ENCODE measurements at places on chromosomes 3 and 15.

- no peak for DNase-seq
Measured at GRCh38 chr3:140164922-140165590, 230.1 kb downstream of the CLSTN2 start.

- no peak for DNase-seq
Measured at GRCh38 chr3:110900576-110900975, 171.0 kb upstream of the NECTIN3 start.

GRCh38 chr3:49900491-49901153 lies 3.1 kb downstream of the MST1R start:
- no peak for DNase-seq

DNA sequence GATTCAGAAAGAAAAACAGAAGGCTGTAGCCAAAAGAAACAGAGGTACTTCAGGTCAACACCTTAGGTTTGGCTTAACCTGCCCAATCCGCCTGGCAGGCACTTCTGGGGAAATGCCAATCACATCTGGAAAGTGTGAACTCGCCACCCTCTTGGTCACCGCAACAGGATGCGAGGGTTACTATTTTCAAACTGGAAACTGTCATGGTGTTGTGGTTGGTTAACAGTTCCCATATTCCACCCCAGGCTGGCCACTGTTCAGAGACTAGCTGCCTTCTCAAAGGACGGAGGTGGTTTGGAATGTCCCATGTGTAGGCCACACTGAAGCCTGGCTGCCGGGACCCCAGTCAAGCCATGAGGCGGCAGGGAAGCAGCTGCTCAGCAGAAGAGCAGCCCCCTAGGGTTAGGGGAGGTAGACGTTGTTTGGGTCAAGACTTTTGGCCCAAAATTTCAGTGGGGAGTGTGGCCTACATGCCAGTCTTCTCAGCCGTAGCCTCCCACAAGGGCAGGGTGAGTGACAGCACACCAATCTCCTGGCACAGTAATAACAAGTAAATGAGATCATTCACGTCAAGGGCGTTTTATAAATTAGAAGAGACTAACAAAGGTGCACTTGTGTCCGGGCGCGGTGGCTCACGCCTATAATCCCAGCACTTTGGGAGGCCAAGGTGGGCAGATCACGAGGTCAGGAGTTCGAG lies 54.6 kb downstream of the UMPS start:
- DNase-seq, result no peak

- no peak for DNase-seq
Measured at GRCh38 chr3:38575279-38575843, 74.1 kb downstream of the SCN5A start.

- DNase-seq, result no peak
Measured at GRCh38 chr3:84783281-84783680, 175.5 kb upstream of the CADM2 start.

- no peak for DNase-seq
Measured at GRCh38 chr15:89018207-89018606, 70.0 kb upstream of the ABHD2 start.

DNA sequence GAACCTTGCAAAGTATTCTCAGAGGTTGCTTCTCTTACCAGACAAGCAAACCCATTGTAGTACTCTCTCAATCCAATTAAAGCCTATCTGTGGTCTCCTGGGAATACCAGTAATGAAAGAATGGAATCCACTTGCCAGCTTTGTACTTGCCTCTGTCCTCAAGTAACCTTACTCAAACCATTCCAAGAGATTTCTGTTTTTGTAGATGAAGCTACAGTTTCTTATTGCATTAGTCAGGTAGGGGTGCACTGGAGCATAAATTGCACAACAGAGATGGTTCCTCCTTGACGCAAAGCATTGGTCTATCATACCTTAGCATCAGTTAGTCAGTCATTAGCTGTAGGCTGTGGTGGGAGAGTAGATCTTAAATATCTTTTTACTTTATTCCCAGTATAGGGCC lies 52.9 kb downstream of the BTLA start:
- no peak for DNase-seq

GRCh38 chr15:39586387-39587095 lies 5.7 kb downstream of the THBS1 start:
- no peak for DNase-seq

DNA sequence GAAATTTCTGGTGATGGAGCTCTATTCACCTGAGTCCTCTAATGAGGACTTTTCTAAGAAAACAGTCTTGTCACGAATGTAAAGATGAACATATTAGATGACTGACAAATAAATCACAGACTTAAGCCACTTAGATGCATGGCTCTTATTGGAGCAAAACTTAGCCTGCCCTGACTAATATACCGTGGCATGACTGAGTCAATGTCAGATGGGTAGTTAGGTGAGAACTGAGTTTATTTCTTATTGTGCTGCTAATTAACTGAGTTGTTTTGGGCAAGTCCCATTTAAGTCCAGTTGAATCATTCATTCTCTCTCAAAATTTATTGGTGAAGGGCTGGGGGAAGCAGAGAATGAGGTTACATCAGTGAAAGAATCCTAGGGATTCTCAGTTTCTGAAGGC lies 459.8 kb downstream of the MCTP2 start:
- DNase-seq, result no peak

GRCh38 chr3:94117729-94118128 lies 54.9 kb downstream of the NSUN3 start:
- no peak for DNase-seq

GRCh38 chr15:101654171-101654570 lies 2.0 kb upstream of the TM2D3 start:
- no peak for DNase-seq

DNA sequence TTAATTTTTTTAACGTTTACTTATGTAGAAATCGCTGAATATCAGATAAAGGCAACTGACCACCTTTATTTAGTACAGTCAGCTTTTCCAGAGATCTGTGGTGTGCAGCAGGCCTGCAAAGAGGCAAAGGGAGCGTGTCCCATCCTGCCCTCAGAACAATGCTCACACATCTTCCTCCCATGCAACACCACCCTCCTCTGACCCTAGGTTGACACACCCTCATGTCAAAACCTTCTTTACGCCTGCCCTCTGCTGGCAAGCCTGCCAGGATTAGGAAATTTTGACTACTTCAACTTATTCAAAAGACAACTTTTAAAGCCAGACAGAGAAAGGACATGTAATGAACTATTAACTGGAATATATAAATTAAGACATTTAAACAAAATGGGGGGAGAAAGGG lies 513.7 kb downstream of the FOXP1 start:
- DNase-seq, result no peak

DNA sequence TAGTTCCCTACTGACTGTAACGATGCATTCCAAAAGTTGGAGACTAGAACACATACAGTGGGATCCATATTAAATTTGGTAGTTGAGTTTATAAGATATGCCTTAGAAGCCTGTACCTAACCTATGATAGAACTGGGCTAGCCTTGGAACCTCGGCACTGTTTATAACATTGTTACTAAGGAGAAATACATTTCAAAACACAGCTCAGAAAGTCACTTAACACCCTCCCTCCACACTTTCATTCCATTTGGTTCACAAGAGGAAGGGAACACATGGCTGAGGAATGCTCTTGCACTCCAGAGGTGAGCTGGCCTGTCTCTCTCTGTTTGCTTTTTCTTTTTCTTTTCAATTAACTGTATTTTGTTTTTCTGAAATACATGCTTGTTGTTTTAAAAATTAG lies 48.7 kb upstream of the TSC22D2 start:
- DNase-seq, result no peak

DNA sequence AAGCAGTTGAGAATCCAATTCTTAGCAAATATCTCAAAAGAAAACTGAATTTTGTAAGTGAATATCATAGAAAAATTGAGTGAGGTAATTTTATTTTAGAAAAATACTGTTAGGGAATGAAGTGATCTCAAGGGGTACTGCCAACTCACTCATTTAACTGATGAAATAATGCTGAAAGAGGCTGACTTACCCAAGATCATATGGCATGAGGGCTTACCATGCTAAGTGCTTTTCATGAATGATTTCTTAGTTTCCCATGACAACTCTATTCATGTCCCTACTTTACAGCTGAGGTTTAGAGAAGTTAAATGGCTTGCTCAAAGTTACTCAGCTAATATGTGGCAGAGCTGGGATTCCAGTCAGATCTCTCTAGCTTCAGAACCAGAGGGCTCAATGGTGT lies 30.6 kb downstream of the CCDC14 start:
- DNase-seq, result no peak

- no peak for DNase-seq
Measured at GRCh38 chr3:2976212-2976611, 134.0 kb downstream of the IL5RA start.

DNA sequence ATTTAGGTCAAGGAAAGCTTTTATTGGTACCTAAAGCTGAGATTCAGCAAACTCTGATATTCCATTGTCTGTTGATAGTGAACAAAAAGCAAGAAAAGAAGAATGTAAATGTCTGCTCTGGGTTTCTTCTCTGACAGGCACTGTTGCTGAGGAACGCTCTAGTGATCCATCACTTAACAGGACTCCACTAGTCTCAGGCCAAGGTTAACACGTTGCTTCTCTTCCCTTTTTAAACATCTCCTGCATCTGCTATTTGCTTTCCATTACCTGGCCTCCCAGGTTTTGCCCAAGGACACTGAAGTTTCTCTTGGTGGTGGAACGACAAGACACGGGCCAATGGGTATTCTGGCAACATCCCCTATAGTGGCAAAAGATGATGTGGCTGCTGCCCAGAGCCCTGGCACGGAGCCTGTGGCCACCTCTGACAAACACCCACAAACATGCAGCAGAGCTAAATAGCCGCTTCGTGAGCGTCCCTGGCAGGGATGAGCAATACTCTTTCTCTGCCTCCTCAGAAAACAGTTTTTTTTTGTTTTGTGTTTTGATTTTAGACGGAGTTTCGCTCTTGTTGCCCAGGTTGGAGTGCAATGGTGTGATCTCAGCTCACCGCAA lies 97.8 kb upstream of the AKAP13 start:
- DNase-seq, result no peak

GRCh38 chr3:150238995-150239619 lies 169.0 kb upstream of the TSC22D2 start:
- no peak for DNase-seq

GRCh38 chr15:89472785-89473256 lies 23.6 kb downstream of the RHCG start:
- peak; percentile 71 for DNase-seq

- DNase-seq, result no peak
Measured at GRCh38 chr3:56938530-56938929, 121.9 kb upstream of the SPATA12 start.

DNA sequence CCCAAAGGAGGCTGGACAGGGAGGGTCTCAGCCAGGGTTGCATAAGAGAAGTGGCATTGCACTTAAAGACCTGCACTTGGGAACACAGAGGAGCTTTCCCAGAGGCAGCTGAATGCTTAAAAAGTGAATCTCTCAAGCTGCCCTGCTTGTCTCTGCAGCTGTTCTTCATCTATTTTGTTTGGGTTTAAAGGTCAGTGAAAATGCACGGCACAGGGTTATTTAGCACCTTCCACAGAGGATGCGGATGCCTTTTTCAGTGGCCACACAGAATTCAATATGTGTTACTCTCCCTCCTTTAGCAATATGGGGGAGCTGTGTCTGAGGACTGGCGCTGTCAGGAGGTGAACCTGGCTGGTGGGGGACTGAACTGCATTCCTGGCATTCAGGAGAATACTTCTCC lies 22.7 kb upstream of the CTNNB1 start:
- DNase-seq, result no peak

DNA sequence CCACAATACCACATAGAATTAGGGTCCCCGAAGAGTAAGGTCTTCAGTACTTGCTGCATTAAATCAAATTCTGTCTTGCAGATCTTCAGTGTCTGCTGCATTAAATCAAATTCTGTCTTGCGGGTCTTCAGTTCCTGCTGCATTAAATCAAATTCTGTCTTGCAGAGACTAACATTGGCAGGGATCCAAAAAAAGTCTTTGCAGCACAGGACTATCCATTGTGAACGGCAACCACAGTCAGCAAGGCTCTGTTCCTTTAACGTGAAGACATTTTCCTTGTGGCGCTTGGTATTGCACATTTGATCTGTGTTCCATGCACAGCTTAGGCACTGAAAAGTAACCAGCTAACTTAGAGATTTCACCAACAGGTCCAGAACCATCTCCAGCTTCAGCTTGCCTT lies 46.8 kb upstream of the POMGNT2 start:
- DNase-seq, result no peak

- no peak for DNase-seq
Measured at GRCh38 chr3:183211352-183211751, 41.7 kb upstream of the B3GNT5 start.

- no peak for DNase-seq
Measured at GRCh38 chr3:9193633-9194195, 55.7 kb downstream of the SRGAP3 start.

- no peak for DNase-seq
Measured at GRCh38 chr3:165918657-165918979, 81.4 kb upstream of the BCHE start.

- no peak for DNase-seq
Measured at GRCh38 chr15:101523560-101523940, 34.0 kb upstream of the PCSK6 start.

DNA sequence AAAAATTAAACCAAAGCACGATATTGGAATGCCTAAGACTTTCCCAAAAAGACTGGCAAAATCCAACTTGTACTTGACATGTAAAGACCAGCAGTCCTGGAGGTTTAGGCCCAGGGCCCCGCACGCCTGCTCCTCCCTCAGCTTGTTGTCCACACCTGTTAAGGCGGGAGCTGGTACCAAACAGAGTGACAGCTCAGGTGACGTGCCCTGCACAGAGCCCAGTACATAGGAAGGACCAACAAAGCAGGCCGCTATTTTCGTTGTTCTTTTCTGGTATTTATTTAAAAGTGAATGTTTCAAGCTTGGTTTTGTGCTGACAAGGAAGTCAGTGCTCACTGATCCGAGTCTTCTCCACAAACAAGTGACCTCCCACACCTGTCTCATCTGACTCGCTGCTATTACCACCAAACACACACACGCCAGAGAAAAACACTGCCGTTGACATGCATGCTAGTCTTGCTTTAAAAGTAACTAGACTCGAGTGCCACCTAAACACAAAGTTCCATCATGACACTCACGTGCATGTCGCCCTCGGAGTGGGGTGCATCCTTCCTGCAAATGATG lies 50.2 kb downstream of the HERC2 start:
- no peak for DNase-seq

GRCh38 chr15:74624020-74624602 lies 8.5 kb downstream of the CLK3 start:
- no peak for DNase-seq

DNA sequence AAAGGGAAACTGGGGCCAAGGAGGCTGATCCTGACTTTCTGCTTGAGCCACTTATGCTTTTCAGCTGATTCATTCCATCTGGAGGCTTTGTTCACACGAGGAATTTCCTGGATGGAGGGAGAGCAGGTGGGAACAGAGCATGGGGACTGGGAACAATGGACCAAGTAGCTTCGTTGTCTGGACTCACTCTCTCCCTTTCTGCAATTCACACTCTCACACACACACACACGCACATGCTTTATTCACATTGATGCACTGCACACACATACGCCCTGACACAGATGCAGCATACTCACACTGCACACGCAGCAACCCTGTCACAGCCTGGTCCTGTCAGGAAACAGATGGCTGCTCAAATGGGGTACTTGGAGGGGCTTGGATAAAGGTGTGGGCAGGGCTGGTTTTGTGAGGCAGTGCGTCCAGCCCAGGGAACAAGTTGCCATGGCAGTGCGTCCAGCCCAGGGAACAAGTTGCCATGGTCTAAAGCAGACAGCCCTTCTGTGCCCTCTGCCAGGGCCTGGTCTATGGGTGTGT lies 19.8 kb upstream of the CHCHD6 start:
- no peak for DNase-seq

Measured in D721Med (cell line).